Hematopoietic multipotent progenitor cell treated with erythropoietin and hydrocortisone succinate and interleukin-3 and kit ligand, for 17 days (in vitro differentiated cells): ENCODE measurements at places on chromosomes 13 and 19.
A peak's percentile ranks its signal among the peaks of the same experiment; 100 is the strongest.

DNA sequence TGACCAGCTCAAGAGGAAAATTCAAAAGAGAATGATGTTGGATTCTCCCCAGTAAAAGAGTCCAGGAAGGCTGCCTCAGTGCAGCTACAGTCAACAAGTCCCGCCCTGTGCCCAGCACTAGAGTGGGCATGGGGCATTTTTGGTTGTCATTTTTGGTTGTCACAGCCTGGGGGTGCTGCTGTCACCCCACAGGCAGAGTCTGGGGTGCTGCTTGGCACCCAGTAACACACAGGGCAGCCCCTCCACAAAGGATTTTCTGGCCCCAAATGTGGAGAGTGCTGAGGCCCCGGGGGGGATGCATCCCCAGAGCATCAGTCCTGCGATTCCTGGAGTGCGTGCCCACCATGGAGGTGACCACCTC is 28.2 kb upstream of the TMEM255B start:
- no peak for DNase-seq

DNA sequence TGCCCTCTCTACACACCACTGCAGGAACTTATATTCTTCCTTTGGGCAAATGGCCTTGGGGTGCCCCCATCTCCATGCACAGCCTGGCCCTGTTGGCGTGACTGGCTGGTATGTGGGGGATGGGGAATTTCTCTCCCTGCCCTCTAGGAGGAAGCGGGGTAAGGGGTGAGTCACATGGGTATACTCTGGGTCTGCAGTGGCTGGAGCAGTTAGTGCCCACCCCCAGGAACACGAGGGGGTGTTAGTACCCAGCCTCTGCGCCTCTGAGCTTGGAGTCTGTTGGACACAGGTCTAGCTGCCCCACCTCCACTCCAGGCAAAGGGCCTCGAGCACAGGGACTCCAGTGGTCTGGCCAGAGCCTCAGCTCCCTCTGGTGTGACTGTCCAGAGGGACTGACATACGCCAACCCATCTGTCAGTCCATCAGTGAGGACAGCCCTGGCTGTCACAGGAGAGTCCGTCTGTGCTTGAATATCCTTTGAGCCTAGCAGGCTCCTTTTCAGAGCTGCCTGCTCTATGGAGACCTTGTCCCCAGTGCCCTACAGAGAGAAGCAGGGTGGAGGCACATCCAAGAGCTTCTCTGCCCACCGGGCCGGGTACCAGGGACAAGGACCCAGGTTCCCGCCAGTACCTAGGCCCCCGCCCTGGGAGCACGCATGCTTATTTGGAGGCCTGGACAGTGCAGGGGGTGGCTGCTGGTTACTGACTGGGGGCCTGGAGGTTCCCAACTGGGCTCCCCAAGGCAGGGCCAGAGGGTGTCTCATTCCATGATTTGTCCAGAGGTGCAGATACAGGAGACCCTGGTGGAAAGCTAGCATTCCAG is 66.6 kb downstream of the CHST8 start:
- DNase-seq, result no peak

DNA sequence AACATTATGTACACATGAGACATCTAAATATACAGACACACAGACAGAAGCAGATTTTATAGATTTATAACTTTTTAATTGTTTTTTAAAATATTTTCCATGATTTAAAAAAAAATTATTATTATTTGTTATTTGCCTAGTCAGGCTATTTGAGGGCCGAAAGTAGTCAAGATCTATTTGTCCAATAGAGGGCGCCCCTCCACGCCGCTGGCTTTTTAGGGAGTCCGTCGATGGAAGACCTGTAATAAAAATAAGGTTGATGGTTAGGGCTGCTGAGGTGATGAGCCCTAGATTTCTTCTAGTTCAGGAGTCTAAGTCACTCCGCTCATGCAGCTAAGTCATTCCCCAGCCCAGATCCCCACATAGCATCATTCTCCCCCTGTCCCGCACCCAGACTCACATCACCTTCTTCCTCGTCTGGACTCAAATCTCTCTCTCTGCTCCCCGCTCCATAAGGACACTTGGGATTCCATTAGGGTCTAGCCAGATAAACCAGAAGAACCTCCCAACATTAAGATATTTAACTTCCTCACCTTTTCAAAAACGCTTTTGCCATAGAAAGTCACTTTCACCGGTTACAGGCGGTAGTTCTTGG is 33.9 kb upstream of the CEACAM21 start:
- peak; percentile 56 for DNase-seq

GRCh38 chr13:113508521-113509254 is 18.2 kb upstream of the DCUN1D2 start:
- no peak for DNase-seq

- DNase-seq, result no peak
These were observed 66.8 kb upstream of the RFC3 start for GRCh38 chr13:33751151-33751550.

DNA sequence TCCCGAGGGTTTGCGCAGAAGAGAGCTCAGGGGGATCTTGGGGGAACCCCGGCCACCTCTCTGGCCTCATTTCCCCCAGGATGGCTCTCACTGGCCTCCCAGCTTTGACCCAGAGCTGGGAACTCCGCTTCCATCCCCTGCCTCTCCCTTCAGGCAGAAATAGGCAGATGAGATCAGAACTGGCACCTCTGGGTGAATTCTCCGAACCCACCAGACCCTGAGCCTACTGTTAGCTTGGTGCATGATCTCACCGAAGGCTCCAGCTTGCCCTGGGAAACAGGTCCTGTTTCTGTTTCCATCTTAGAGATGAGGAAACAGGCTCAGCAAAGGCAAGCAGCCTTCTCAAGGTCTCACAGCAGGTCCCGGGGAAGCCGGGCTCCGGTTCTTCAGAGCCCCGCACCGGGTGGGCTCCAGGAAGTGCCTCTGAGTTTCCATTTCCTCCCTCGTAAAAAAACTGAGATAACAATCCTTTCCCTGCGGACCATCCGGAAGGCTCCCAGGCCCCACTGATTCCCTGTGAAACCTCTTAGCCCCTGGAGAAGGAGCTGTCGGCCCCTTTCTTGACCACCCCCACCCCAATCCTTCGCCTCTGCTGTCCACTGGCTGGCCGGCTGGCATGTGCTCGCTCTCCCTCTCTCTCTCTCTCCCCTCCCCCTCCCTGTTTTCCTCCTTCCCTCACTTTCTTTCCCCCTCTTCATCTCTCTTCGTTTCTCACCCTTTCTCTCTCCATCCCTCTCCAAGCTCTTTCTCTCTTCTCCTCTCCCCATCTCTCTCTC is 2.1 kb downstream of the NECTIN2 start:
- no peak for DNase-seq

DNA sequence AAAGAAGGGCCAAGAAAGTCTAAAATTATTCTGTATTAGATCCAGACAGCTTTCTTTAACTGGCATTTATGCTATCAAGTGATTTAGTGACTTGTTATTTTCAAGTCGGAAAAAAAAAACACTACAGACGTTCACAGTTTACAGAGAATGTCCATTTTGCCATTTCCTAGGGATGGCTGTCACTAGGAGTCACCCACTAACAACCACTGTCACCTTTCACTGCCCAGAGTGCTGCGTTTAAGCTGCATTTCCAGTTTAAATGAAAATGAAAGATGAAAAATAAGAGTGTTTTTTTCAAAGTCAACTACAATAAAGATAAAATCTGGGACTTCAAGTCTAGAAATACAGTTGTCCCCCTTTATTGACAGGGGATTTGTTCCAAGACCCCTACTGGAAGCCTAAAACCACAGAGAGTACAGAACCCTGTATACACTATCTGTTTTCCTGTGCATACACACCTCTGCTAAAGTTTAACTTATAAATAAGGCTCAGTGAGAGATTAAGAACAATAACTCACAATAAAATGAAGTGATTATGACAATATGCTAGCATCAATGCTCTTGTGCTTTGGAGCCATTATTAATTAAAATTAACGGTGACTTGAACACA is 112.5 kb downstream of the SACS start:
- DNase-seq, result no peak

GRCh38 chr13:99403458-99403971 is 96.3 kb upstream of the GPR183 start:
- no peak for DNase-seq

GRCh38 chr19:547117-547516 is 3.3 kb downstream of the GZMM start:
- DNase-seq, result no peak

- DNase-seq, result no peak
These were observed 167.2 kb downstream of the FGF14 start for GRCh38 chr13:102234618-102235017.

- DNase-seq, result no peak
These were observed 7.3 kb upstream of the CCNE1 start for GRCh38 chr19:29804493-29804892.

DNA sequence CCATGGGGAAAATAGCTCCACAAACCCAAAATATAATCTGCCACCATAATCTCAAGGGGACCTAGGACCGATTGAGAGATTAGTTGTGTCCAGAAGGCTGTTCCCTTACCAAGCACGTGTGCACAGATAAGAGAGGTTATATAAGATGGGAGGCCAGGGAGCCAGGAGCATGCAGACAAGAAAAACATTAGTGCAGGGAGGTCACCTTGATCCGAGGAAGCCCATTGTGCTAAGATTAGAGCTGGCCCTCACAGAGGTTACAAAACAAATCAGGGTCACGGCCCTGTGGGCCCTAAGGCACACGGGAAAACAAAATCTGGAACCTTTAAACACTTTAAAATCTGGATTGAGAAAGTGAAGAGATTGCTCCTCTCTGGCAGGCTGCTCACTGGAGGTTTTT is 37.7 kb downstream of the RGCC start:
- no peak for DNase-seq

DNA sequence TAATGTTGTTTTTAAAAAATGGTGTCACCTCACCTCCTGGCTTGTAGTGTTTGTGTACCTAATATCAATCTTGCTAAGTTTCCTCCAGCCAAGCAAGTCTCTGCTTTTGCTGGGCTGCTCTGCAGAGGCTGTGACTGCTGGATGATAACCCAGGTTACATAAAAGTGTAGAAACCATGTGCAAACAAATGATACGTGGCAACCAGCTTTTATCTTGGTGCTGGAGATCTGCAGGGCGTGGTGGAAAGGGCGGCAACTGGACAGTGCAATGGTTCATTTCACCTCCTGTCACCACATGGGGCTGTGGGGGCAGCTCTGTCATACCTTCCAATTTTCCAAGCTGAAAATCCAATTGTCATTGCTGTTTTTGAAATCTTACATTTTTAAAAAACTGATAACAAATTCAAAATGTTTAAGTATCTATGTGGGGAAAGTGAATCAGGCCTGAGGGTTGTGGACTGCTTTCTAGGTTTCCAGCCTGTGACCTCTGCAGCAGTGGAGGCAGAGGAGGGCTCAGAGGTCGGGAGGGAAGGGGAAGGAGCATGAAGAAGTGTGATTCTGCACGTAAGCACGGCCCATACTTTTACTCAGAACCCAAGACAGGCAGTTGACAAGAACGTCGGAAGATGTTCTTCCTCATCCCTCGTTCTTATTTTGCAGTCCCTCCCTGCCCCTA is 9.7 kb downstream of the GPR42 start:
- DNase-seq, result peak; percentile 15

GRCh38 chr13:76600081-76600480 is 286.1 kb downstream of the KCTD12 start:
- no peak for DNase-seq

GRCh38 chr19:18972301-18972811 is 31.3 kb upstream of the HOMER3 start:
- DNase-seq, result no peak

- peak; percentile 14 for DNase-seq
These were observed 836 bp upstream of the BST2 start for GRCh38 chr19:17406046-17406886.

DNA sequence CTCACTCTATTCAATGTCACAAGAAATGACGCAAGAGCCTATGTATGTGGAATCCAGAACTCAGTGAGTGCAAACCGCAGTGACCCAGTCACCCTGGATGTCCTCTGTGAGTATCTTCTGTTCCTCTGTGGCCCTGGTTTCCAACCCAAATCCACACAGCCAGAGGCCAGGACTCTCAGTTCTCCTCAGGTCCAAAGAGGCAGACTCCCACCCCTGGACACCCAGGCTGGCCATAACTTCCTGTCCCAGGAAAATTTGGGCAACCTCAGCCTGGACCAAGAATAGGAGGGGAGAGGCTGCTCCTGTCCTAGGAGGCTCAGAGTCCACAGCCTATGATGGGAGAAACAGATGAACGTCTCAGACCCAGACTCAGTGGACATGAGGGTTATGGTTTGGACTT is 11.7 kb downstream of the CEACAM5 start:
- DNase-seq, result no peak

GRCh38 chr13:94968757-94969086 is 256.4 kb upstream of the SOX21 start:
- DNase-seq, result no peak

GRCh38 chr19:17073869-17074633 is 1.2 kb downstream of the HAUS8 start:
- DNase-seq, result peak; percentile 44

GRCh38 chr13:26488236-26489003 is 69.1 kb upstream of the WASF3 start:
- no peak for DNase-seq

DNA sequence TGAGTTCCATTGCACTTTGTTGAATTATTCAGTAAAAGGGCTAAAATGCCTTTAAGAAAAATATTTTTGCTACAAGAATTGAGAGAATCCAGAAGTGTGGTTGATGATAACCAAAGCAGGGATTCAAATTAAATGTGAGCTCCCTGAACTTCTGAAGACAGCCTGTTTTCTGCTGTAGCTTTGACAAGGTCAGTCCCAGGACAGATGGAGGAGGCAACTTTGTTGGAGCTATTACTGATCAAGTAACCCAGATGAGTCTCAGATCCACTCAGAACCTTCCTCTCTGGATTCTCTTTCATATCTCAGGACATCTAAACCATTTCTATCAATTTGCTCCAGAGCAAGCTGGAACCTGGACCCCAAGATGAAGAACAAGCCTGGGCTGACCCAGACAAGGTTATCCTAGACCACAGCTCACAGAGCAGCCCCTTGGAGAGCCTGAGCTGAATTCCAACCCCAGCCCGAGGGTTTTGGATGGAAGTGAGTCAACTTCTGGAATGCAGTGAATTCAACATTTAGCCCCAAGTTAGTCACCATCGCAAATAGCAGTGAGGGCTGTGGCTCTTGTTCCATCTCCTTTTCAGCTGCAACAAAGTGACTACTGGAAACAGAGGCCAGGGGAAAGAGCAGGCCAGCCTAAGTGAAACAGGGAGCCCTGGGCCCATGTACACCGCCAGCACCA is 137.8 kb upstream of the TSC22D1 start:
- no peak for DNase-seq

DNA sequence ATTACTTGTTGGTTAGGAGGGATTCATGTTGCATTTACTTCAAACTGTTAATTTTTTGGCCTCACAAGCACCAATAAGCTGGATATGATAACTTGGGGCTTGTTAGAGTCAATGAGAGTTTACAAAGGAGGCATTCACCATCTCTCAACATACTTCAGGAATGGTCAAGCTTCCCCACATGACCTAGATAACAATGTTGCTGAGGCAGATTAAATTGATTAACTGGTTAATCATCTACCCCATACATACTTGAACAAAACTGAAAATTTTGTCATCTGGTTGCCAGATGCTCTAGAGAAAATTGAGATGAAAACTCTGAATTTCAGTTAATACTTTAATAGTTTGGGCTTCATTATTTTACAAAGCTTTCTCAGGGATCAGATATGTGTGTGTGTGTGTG is 43.0 kb upstream of the UBL3 start:
- no peak for DNase-seq
